ENCODE measurements at places on chromosomes 12 and 14.

DNA sequence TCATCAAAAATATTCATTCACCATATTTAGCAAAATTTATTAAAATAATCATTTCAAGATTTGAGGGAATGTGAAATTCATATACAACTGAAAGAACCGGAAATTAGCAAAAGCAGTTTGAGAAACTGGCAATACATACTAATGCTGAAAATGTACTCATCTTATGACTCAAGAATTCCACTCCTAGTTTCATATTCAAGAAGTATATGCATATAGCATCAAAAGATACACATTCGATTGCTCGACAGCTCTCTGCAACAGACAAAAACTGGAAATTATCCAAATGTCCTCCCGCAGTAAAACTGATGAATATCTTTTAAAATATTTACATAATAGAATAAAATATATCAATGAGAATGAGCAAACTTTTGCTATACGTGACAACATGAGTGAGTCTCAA is 189.2 kb upstream of the MGAT4C start:
- DNase-seq, result no peak

DNA sequence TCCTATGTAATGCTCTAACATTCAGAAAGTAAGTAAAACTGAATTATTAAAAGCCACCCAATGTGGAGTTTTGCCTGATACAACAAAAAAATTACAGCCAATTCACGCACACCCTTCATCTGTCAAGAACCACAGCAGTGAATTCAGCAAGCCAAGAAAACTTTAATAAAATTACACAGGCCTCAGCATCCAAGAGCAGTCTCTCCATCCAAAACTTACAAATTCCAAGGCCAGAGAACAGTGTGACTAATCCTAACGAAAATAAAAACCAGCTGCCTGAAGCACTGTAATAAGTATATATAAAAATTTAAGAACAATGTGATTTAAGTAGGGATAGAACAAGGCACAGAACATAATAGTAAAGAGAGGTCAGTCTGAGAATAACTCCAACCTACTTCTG is 54.2 kb downstream of the SIX6 start:
- DNase-seq, result no peak

- no peak for DNase-seq
These were observed 12.5 kb upstream of the TEX22 start for GRCh38 chr14:105385698-105386365.

GRCh38 chr12:47361389-47362021 is 281.7 kb upstream of the AMIGO2 start:
- DNase-seq, result no peak

DNA sequence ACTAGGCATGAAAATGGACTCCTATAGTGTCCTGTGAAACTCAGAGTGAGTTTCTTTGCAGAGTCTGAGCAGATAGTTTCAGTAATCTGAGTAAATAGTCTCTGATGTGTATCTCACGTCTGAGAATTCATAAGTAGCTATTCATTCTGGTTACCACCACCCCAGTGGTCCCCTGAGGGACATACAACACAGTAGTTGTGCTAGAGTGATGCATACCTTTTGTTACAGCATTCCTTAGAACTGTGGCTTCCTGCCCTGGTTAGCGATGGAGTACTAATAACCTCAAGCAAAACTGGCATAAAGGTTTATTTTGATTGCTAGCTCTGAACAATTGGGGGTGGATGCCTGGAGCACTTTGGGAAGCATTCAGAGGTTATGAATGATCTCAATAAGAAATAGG is 114.7 kb downstream of the DAAM1 start:
- no peak for DNase-seq

GRCh38 chr12:25833657-25834056 is 124.8 kb upstream of the RASSF8 start:
- DNase-seq, result no peak

- no peak for DNase-seq
These were observed 50.0 kb upstream of the GPATCH2L start for GRCh38 chr14:76101391-76102379.

DNA sequence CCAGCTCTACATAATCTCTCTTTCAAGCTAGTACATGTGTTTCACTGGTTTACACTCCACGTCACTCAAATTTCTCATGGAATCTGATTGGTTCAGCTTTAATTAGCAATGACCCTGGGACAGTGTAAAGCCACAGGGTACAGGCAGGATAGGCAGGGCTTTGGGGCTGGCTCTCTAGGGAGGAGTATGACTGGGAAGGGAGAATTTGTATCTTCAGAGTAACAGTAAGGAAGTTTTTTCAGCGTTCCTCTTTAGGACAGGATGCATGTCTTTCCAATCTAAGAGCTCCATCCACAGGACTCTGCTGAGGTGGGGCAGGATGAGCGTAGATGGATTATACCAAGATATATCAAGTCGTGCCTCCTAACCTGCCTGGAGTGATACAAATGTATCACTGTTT is 112.0 kb upstream of the CLEC14A start:
- DNase-seq, result no peak

DNA sequence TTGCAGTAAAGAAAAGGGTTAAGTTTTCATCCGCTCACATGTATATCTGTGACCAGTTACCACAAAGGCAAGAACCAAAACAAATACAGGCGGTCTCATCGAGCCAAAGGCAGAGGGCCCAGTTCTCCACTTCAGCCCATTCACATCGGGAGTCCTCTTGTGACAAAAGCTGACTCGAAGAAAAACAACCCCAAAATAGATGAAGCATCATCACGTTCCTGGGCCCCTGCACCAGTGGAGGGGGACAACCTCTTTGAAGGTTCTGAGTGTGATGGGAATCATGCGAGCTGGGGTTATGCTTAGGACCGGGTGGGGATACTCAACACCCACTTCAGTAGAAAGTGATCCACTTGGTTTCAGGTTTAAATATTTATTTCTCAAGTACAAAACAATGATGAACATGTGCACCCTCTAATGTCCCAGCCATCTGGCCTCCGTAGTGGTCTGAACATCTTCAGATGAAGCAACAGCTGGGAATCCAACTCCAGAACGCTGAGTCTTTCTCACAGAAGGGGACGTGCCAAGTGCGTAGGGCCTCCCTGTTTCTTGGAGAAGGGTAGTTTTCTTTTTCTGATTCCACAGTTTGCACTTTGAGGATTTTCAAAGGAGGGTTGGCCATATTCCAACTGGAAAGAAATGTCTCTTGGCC is 8.4 kb downstream of the GSC start:
- DNase-seq, result no peak

GRCh38 chr12:113043240-113043639 is 13.3 kb upstream of the DTX1 start:
- no peak for DNase-seq

- no peak for DNase-seq
These were observed 109.6 kb downstream of the ATXN7L3B start for GRCh38 chr12:74647256-74647655.

GRCh38 chr12:86663716-86664115 is 407.5 kb upstream of the MGAT4C start:
- no peak for DNase-seq

- no peak for DNase-seq
These were observed 909 bp upstream of the ETFBKMT start for GRCh38 chr12:31658471-31659086.

GRCh38 chr14:103818870-103819269 is 28.5 kb downstream of the PPP1R13B start:
- no peak for DNase-seq

GRCh38 chr14:51684760-51685159 is 33.0 kb downstream of the FRMD6 start:
- no peak for DNase-seq

GRCh38 chr12:75478116-75478794 is 2.3 kb upstream of the GLIPR1 start:
- peak; percentile 25 for DNase-seq

GRCh38 chr14:48140804-48141203 is 465.4 kb upstream of the MDGA2 start:
- DNase-seq, result no peak

DNA sequence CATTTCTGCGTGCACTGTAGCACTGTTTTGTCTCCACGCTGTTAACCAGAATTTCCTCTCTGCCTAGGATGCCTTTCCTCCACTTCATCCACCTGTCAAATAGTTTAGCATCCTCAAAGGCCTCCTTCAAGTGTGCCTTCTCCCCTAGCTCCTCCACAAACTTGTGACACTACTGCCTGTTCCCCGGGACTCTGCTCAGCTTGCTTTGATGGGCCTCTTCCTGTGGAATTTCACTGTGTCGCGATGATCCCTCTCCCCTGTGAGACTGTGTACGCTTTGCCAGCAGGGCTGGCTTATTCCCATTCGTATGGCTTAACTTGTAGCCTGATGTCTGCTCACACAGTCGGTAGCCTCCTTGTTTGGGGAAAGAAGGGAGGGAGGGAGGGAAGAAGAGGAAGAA is 426.8 kb downstream of the VRK1 start:
- no peak for DNase-seq

GRCh38 chr12:56221232-56221756 is 428 bp downstream of the RNF41 start:
- no peak for DNase-seq

DNA sequence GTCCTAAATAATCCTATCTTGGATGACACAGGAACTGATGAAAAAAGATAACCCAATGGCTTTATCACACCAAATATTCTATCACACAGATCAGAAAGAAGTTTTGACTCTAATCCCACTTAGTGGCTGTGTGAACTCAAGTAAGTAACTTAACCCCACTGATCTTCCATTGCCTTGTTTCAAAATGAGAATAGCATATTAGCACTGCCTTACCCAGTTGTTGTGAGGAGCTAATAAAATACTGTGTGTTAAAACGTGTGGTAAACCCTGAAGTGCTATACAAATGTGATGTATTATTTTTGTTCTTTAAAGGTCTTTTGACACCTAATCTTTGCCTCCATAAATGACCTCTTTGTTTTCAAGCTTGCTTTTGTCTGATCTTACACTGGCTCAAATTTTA is 60.9 kb upstream of the ARID2 start:
- no peak for DNase-seq

GRCh38 chr14:50225974-50226297 is 5.4 kb downstream of the SOS2 start:
- no peak for DNase-seq

DNA sequence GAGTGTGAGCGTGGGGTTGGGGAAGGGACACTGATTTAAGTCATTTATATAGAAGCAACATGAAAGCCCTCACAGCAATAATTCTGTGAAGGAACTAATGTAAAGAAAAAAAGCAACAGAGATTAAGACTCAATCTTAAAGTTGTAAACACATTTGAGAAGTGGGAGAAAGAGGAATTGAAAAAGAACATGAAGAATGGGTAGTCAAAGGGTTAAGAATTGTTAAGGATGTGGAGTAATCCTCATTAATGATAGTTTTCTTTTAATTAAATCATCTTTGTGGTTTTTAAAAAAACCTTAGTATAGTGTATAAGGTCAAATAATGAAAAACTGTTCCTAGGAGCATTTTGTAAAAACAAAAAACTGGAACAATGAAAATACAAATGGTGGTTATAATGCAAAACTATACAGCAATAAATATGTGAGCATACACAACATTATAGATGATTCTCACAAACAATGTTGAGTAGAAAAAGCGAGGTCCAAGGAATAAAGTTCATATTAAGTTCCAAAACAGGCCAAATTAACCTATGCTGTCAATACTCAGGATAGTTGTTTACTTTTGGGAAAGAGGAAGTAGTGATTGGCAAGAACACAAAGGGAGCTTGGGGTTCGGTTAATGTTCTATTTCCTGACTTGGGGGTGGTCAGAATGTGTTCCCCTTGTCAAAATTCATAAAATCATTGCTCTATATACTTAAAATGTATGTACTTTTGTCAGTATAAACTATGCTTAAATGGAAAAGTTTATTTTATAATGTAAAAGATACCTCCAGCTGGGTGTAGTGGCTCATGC is 120.4 kb upstream of the ATF7IP start:
- DNase-seq, result no peak

GRCh38 chr12:52835271-52836041 is 1.3 kb upstream of the KRT79 start:
- DNase-seq, result no peak

- DNase-seq, result no peak
These were observed 365.7 kb upstream of the FKBP4 start for GRCh38 chr12:2429032-2429431.

DNA sequence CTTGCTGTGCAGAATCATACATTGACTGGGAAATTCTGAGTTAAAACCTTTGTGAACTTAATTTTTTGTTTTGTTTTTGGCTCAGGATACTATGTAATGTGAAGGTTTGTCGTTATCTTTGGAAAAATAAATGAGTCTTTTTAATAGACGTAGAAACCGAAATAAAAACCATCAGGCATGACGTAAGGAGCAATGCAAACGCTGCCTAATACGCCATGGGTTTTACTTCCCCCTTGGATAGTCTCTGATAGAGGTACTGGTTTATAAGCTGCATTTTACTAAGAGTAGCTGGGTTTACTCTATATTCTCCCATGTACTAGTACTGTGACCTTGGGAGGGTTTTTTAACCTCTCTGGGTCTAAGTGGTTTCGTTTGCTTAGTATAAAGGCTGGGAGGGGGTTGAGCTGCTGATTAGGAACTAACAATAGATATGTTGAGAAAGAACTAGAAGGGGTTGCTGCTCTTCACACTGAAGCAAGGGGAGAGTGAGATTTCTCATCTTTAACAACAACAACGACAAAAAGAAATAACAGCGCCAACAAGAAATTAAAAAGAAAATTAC is 66.8 kb upstream of the SLCO1C1 start:
- no peak for DNase-seq

Measured in stimulated activated naive CD4-positive, alpha-beta T cell treated with Interleukin-2 at 50 U/mL for 16 hours (primary cell).